ENCODE measurements at places on chromosomes 16 and 17.

- no peak for DNase-seq
Measured at GRCh38 chr17:1047879-1048470, 51.0 kb downstream of the TIMM22 start.

GRCh38 chr17:45883063-45883462 is 11.3 kb upstream of the MAPT start:
- no peak for DNase-seq

DNA sequence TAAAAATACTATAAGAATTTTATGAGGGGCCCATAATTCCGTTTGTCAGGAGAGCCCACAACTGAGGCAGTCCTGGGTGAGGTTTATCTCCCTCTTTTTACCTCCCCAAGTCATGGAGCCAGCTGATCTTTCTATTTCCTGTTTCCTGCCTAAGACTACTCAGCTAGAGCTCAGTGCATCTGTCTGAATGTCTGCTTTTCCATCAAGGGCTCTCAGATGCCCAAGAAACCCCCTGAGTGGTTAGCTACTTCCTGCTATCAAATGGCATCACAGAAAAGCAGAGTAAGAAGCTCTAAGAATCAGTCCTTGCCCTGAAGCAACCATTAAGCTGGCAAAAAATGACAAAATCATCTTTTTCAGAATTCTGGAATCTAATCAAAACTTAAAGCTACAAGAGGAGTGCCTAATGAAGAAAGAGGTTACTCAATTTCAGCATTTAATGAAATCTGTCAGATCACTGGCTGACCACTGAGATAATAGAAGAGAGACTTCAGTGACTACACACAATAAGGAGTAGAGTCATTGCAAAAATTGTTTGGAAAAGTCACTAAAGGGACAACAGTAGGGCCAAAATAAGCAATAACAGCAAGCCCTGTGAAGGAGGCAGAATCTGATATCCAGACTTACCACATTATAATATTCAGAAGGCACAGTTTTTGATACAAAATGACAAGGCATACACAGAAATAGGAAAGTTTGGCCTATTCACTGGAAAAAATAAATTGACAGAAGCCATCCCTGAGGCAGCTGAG is 150.1 kb downstream of the CYB561 start:
- DNase-seq = peak; percentile 60

GRCh38 chr17:1616101-1616500 is 12.5 kb downstream of the SLC43A2 start:
- DNase-seq = no peak

DNA sequence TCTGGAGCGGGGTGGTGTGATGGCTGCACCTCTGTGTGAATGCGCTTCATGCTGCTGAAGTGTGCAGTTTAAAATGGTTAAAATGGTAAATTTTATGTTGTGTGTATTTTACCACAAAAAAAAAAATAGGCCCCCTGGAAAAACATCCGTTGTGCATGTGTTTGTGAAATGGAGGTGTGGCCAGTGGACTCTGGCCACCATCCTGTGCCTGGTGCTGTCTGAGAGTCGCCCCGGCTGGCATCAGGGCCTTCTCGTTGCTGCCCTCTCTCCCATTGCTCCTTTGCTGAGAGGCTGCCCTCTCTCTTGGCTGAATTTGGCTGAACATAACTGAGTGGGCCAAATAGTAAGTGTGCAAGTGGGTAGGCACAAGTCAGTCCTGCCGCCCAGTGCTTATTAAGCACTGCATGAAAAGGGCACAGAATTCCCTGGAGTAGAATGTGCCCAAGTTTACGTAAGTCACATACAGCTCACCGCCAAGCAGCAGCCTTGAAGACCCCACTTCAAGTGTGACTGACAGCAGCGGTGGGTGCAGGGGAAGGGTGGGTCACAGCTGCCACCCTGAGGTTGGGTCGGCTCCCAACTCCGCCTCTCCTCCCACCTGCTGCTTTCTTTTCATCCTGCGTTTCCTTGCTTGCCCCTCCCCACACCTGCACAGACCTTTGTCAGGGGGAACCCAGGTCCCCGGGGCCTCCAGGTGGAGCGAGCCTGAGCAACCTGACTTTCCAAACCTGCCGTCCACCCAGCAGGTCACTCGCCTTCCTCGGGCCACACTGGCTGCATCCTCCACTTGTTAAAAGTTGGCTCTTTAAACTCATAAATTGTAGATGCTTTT is 46.8 kb downstream of the FOXK2 start:
- no peak for DNase-seq

DNA sequence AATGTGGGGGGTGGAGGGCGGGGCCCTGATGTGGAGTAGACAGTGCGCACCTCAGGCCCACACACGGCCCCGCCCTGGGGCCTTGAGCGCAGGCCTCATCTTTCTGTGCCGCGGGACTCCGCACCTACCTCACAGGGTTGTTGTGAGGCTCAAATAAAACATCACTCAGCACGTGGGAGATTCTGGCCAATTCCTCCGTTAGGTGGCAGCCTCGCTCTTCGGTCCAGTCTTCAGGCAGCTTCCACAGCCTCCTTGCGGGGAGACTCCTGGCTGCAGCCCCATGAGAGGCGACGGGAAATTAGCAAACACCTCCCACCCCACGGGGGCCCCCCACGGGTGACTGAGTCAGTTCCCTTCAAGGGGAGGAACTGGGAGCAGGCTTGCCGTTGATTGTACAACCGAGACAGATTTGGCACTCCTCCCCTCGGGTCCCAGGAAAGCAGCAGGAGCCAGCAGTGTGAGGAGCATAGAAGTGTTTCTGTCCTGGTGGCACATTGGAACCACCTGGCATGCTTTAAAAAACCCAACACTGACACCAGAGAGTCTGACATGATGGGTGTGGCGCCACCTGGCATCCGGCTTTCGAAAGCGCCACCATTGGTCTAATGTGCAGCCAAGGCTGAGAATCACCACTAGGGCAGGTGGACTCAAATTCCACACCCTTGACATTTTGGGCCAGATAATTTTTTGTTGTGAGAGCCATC is 7.6 kb downstream of the MRM1 start:
- peak; percentile 78 for DNase-seq

Measured in MM.1S (cell line).